ENCODE measurements at places on chromosomes 3 and 15.

GRCh38 chr15:64193971-64194370 lies 31.1 kb upstream of the PPIB start:
- DNase-seq = no peak

DNA sequence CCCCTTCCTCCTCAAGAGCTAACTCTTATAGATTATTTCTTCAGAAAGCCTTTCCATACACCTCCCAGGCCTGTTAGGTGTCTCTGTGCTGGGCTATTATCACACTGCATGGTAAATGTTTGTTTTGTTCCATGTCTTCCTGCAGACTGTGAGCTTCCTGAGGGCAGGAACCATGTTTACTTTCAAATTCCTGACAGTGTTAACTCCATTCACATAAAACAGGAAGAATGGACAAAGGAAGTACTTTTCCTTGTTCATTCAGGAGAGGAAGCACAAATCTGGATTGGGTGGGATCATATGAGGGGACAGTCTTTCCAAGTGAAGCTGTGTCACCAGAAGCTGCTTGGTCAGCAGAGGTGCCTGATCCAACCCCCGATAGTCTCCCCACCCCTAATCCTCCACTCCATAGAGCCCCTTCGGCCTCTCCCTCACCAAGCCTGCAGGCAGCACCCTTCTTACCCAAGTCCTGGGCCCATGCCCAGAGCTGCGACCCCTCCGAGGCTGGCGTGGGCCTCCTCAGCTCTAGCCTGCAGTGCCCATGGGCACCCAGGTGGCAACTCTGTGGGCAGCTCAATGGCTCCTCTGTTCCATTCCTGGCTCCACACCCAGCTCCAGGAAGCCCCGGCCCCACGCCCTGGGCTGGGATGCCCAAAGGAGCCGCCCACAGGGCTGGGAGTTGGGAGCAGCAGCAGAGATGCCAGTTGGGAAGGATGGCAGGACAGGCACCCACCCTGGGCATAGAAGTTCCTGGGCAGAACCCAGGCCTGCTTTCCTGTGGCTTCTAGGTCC lies 6.9 kb downstream of the SHF start:
- DNase-seq = no peak

GRCh38 chr15:64622410-64623260 lies 152.8 kb downstream of the RBPMS2 start:
- DNase-seq = no peak

DNA sequence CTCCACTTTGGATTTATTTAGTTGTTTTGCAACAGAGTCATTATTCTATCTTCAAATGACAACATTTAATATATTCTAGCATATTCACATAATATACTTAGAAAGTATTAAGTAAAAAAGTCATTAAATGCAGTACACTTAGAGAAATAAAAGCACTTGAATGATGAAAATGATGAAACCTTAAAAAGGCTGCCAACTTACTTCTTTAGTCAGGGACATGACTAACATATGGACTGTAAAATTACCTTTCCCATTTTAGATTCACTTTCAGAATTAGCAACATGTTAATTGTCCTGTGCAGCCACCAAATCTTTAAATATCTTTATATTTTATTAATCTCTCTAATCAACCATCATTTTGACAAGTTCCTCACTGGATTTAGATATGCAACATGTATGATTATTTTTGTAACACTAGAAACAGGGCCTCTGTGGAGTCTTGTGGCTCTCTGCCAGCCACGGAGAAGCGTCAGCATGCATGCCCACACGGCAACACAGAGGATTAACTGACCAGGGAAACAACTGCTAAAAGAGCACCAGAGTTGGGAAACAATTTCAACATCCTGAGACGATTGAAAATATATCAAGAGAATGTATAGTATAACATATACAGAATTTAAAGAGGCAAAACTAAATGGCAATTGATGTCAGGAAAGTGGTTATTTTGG lies 95.7 kb downstream of the ANO10 start:
- no peak for DNase-seq

DNA sequence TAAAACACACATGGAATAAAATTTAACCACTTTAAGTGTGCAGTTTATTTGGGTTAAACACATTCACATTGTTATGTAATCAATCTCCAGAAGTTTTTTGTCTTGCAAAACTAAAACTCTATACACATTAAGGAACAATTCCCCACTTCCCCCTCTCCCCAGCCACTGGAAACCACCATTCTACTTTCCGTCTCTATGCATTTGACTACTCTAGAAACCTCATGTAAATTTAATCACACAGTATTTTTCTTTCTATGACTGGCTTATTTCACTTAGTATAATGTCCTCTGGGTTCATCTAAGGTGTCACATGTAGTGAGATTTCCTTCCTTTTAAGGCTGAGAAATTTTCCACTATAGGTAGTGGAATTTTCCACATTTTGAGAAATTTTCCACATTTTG lies 568.7 kb upstream of the UBE2E2 start:
- no peak for DNase-seq

DNA sequence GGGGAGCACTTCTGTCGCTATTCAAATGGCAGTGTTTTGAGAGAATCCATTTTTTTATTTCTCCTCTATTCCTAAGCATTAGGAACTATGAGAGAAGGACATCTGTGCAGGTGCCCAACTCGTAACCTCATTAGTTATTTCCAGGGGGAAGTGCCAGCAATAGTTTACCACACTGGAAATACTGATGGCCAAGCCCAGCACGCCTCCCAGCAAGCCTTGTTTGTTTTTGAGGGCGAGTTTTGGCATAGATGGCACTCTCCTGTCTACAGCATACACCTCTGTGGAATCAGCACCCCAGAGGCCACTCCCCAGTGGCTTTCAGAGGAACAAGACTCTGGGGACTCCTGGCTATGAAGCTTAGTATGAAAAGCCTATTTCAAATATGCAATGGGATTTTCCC lies 36.6 kb downstream of the FAN1 start:
- DNase-seq = no peak
